ENCODE measurements at places on chromosomes 3 and 15.

- DNase-seq = peak; percentile 60
These were observed 147.2 kb upstream of the SLC2A2 start for GRCh38 chr3:171173736-171174135.

DNA sequence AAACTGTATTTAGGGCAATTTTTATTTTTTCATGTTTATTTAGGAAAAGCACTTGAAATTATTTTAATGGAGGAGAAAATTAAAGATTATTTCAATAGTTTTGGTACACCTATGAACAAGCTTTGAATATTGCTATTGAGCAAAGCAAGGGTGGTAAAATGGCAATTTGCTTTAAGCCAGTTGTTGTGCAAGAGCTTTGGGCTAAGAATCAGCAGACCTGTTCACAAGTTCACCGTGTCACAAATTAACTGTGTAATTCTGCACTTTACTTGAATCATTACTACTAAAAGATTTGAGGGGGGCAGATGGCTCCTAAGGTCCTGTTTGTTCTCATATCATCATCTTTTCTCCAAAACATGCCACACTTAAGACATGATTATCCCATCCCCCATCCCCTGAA lies 238.9 kb upstream of the GBE1 start:
- no peak for DNase-seq

DNA sequence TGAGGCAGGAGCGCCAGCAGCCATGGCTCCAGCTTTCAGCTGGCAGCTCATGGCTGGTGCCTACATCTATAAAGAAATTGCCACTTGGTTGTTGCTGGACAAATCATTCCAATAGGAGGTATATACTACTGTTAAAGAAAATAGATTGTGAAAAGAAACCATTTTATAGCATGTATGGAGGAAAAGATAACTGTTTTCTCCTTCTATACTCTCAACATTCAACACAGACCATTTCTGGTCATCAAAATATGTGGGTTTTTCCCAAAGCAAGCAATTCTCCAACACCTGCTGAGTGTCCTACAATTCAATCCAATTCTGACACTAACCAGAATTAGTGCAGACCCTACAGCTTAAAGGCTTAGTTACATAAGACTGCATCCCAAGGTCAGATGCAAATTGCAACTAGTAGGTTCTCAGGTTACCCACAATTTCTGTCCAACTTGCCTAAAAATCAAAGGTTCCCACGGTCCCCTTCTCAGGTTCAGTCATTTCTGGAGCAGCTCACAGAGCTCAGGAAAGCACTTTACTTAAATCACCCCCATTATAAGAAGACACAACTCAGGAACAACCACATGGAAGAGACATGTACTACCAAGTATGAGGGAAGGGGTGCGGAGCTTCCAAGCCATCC lies 42.4 kb upstream of the STRIT1 start:
- DNase-seq = no peak

DNA sequence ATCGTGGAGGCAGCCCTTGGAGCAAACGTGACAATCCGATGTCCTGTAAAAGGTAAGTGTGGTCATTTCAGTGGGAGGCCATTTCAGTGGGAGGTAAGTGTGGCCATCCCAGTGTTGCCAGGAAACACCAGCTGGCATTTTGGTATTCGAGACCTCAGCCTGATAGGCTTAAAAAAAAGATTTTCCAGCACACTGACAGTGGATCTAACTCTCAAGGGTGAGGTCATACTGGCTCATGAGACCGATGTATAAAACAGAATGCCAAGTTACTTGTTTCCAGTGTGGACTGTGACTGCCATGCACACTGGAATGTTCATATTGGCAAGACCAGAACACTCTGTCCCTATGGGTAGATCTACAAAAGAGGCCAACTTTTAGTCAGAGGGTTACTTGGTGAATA lies 244.4 kb upstream of the GOLGA6L4 start:
- DNase-seq = no peak

- DNase-seq = no peak
These were observed 2.6 kb upstream of the CHST13 start for GRCh38 chr3:126521122-126521891.

GRCh38 chr15:74352393-74352910 lies 15.0 kb downstream of the CYP11A1 start:
- DNase-seq = no peak

GRCh38 chr3:172564499-172564898 lies 41.3 kb upstream of the TNFSF10 start:
- no peak for DNase-seq

DNA sequence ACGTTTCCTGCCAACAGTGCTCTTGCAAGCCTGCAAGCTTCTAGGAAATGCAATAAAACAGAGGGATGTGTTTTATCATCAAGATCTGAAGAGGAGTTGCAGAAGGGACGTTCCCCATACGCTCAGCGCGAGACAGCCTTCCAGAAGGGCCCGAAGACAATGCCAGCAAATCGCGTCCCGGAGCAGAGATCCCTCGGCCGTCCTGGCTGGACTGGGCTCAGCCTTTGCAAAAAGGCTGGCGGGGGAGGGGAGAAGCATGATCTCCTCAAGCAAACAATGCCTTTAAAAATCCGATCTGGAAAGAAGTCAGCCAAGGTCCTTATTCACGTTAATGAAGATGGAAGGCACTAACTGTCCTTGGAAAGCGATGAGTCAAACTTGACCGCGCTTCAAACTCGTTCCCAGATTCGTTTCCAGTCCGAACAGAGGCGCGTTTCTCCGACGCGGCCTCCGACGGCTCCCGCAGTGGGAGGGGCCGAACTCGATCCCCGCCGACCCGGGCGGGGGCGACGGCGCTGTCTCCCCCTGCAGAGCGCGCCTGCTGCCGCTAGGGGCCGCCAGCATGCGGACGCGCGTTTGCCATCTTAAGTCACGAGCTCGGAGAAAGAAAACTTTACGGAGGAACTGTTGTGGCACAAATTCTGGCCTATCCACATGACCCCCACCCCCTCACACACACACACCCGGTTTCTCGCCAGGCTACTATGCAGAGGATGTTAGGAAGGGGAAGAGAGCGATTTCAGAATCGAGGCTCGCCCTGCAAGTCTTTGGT lies 5.5 kb downstream of the BCL6 start:
- peak; percentile 80 for DNase-seq

DNA sequence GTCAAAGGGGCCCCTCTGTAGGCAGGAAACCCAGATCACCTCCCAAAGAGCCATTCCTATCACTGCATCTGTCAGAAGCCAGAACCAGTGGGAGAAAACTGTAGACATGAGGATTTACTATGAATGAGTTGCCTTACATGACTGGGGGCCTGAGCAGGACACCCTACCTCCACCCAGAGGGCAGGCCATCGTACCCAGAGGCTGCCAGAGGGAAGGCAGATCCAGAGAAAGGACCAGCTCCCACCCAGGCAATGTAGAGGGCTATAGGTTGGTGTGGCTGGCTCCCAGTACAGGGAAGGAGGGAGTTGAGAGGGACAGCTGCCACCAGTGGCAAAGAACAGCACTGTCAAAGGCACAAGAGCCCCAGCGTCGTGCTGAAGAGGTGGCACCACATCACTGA lies 233.2 kb downstream of the OCA2 start:
- DNase-seq = no peak

- no peak for DNase-seq
These were observed 438 bp downstream of the SHOX2 start for GRCh38 chr3:158105710-158106253.

DNA sequence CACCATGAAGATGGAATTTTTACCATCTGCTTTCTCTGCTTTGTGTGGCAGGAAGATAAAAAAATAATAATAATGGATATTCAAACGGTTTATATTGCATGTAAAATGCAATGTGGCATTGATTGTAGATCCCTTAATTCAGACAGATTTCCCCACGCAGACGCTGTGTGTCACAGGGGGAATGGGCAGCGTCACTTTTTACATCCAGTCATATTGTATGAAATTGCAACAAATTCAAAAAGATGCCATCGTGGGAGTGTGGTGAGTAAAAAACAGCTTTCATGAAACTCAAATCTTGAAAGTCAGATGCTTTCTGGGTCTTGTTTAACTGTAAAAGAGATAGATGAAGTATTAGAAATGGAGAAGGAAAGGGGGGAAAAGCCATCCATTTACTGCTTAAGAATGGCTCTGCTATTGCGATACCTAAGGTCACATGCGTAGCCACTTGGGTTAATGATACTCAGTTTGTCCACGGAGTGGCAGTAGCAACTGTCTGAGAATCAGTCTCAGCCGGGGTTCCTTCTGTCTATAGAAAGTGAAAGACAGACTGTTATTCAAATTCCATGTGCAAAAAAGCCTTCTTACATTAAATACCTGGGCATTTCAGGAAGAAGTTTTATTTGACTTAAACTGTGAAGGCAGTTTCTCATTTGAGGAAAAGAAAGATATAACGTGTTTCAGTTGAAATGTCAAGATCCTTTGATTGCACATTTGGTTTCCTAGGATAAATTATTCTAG lies 28.5 kb downstream of the BTD start:
- DNase-seq = no peak
